ENCODE measurements at places on chromosomes 13 and 19.

DNA sequence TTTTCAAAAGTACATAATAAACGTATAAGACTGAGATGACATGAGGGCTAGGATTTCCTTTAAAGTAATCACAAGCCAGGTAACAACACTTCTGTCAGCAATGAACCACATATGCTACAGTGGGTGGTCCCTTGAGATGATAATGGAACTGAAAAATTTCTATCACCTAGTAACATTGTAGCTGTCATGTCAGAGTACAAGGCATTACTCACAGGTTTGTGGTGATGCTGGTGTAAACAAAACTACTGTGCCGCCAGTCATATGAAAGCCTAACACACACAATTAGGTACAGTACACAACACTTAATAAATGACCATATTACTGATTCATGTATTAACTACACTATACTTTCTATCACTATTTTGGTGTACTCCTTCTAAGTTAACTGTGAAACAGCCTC, 36.8 kb downstream of the MIPEP start:
- DNase-seq: no peak

- DNase-seq: no peak
Measured at GRCh38 chr19:41626877-41627276, at the start of gene CEACAM4. TSS of gene CEACAM4 (minus strand) at chr19:41627074. CDS start at chr19:41626963, 111 bp downstream.

DNA sequence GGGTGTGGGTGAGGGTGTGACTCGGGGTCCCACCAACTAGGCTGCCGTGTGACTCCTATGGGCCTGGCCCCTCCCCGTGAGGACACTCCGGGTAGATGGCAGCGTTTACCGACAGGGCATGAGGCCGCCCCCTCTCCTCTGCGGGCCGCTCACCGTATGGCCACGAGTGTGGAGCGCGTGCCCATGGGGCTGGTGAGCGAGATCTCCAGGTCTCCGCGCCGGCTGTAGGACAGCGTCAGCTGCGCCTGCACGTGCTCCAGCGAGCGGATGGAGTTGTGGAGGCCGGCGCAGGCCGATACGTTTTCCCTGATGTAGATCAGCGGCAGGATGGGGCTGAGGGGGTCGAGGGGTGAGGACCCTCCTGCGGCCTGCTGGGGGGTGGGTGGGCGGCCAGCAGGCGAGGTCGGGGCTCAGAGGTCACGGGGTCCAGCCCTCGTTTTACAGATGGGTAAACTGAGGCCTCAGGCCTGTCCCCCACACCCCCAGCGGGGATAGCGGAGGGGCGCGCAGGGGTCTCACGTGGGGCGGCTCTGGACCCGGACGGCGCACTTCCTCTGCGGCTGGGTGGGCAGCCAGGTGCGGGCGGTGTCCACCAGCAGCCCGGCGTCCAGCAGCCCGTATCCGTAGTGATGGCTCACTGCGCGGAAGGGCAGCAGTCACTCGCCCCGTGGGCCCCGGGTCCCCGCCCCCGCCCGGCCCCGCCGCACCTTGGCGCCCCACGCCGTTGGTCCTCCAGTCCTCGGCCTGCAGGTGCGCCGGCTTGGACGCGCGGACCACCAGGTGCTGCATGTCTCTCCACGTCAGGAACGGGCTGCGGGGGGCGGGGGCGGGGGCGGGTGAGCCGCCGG, 4.3 kb upstream of the C19orf25 start:
- no peak for DNase-seq

- DNase-seq: no peak
Measured at GRCh38 chr13:23847497-23847896, 41.7 kb downstream of the MIPEP start.

DNA sequence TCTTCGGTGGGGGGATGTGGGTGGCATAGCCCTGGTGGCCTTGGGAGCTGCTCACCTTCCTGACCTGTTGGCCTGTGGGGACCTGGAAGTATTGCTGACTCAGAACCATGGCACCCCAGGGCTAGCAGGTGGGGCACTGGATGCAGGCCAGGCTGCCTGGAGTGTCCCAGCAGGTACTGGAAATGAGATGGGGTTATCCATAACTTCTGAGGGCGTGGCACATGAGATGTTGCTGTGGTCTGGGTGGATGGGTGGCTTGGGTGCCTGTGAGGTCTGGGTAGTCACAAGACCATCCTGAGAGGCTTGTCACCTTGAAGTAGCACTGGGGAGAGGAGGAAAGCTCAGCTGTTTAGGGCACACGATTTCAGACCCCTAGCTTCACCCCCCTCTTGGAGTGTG, 636 bp upstream of the RNF225 start:
- DNase-seq: no peak
